ENCODE measurements at places on chromosomes 1 and 21. TPM values are rescaled to one million over a fixed set of nuclear protein-coding genes. Genes with fewer than 3 reads are reported as not detected.
A peak's percentile ranks its signal among the peaks of the same experiment; 100 is the strongest.

- H3K27ac ChIP-seq, result no peak overlapping the region
- H3K4me3 ChIP-seq, result no peak overlapping the region
- no peaks in the 10 kb centered on the region for H3K4me1 ChIP-seq
- H3K36me3 ChIP-seq, result no peaks in the 10 kb centered on the region
- no peak for DNase-seq
These were observed 79.3 kb upstream of the DIRAS3 start for GRCh38 chr1:68129536-68130250.

GRCh38 chr1:89279011-89279466 is 6.4 kb upstream of the GBP5 start:
- H3K4me3 ChIP-seq, result no peak overlapping the region
- H3K36me3 ChIP-seq, result no peaks in the 10 kb centered on the region
- no peaks in the 10 kb centered on the region for H3K4me1 ChIP-seq
- DNase-seq, result no peak

DNA sequence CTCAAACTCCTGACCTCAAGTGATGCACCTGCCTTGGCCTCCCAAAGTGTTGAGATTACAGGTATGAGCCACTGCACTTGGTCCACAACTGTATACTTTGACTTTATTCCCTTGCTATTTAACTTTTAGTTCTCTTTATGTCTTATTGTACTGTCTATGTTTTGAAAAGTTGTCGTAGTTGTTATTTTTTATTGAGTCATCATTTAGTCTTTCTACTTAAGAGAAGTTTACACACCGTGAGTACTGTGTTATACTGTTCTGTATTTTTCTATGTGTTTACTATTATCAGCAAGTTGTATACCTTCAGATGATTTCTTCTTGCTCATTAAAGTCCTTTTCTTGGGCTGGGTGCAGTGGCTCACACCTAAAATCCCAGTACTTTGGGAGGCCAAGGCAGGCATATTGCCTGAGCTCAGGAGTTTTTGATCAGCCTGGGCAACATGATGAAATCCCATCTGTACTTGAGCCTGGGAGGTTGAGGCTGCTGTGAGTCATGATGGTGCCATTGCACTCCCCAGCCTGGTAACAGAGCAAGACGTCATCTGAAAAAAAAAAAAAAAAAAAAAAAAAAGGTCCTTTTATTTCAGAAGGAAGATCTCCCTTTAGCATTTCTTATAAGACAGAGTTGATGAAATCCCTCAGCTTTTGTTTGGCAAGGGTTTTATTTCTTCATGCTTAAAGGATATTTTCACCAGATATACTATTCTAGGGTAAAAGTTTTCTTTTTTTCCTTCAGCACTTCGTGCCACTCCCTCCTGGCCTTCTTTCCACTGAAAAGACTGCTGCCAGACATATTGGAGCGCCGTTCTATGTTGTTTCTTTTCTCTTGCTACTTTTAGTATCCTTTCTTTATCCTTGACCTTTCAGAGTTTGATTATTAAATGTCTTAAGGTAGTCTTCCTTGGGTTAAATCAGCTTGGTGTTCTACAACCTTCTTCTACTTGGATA is 47.6 kb downstream of the TNFSF18 start:
- DNase-seq, result no peak
- H3K36me3 ChIP-seq, result no peaks in the 10 kb centered on the region
- H3K4me1 ChIP-seq, result no peaks in the 10 kb centered on the region
- no peak overlapping the region for H3K27ac ChIP-seq

DNA sequence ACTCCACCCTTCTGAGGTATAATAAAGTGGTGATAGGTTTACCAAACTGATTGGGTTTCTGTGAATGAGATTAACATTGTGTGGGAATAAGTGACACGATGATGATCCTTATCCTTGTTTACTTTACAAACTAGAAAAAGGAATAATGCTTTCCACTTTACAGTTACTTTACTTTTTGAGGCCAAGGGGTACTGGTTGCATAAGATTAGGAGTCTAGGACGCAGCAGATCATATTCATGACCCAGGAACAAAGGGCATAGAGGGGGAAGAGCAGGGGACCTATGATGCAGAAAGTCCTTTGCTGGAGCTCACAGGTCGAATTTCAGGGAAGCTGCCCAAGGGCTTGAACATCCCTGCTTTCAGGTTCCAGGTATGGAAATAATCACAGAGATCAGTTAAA is 20.4 kb downstream of the FGGY start:
- no peaks in the 10 kb centered on the region for H3K27me3 ChIP-seq
- DNase-seq, result no peak
- H3K4me1 ChIP-seq, result peaks cover 31% of the 10 kb centered on the region
- H3K27ac ChIP-seq, result peak overlapping the region; percentile 47

DNA sequence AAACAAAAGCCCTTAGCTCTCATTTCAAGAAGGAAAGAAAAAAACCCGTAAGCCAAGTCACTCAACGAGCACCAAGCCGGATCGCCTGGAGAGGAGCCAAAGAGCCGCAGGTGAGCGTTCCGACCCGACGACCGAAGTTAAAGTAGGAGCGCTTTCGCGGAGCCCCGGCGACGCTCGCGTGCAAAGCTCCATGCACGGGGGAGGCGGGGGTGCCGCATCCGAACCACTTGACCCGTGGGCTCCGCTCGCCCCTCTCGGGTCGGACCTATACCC is 382 bp downstream of the GPBP1L1 start:
- H3K27ac ChIP-seq, result peak overlapping the region; percentile 93
- DNase-seq, result peak; percentile 85
- no peaks in the 10 kb centered on the region for H3K36me3 ChIP-seq
- peaks cover 23% of the 10 kb centered on the region for H3K4me1 ChIP-seq
- H3K27me3 ChIP-seq, result no peaks in the 10 kb centered on the region
- H3K4me3 ChIP-seq, result peak overlapping the region; percentile 79

DNA sequence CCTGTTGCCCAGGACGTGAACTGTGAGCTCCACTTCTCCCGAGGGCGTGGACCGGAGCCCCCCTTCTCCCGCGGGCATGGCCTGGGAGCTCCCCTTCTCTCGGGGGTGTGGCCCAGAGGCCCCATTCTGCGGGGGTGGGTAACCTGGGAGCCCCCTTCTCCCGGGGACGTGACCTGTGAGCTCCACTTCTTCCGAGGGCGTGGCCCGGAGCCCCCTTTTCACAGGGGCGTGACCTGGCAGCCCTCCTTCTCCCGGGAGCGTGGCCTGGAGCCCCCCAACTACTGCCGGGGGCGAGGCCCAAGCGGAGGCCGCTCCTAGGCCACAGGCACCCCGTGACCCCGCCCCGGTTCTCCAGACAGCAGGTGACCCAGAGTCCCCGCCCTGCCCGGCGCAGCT is 320 bp downstream of the C1orf174 start:
- H3K27me3 ChIP-seq, result no peaks in the 10 kb centered on the region
- peak overlapping the region; percentile 59 for H3K4me3 ChIP-seq

DNA sequence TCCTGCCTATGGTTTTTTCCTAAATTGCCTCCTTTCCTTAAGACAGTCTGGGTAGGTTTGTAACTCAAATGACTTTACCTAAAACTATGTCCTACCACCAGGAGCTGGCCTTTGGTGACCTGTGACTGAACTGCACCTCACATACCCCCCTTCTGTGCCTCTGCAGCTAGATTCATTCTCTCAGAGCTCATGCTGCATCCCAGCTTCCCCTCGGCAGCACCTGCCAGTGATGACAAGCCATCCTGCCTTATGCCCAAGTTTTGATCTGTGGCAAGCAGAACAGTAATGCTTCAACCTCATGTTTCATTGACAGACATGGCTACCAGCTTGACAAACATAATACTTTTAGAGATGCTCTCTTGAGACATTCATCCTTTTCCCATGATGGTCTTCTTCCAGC is 141.9 kb downstream of the TSEN15 start:
- H3K27me3 ChIP-seq, result peaks cover 5% of the 10 kb centered on the region
- H3K36me3 ChIP-seq, result no peaks in the 10 kb centered on the region
- no peak for DNase-seq
- no peak overlapping the region for H3K27ac ChIP-seq
- H3K4me3 ChIP-seq, result no peak overlapping the region

GRCh38 chr1:228734881-228735801 is at the start of gene RHOU:
Gene RHOU (plus strand): TSS chr1:228735479. CDS start chr1:228735743, 264 bp downstream.
- H3K27ac ChIP-seq, result peak within 1 kb of the TSS; percentile 100
- H3K36me3 ChIP-seq, result no peaks in the 10 kb centered on the region
- H3K4me1 ChIP-seq, result peaks cover 20% of the 10 kb centered on the region
- H3K27me3 ChIP-seq, result no peaks in the 10 kb centered on the region
- peak; percentile 93 for DNase-seq

GRCh38 chr21:14319805-14320204 is 63.1 kb downstream of the HSPA13 start:
- DNase-seq, result no peak
- no peak overlapping the region for H3K4me3 ChIP-seq
- H3K36me3 ChIP-seq, result no peaks in the 10 kb centered on the region
- H3K27me3 ChIP-seq, result no peaks in the 10 kb centered on the region
- no peaks in the 10 kb centered on the region for H3K4me1 ChIP-seq

- peak overlapping the region; percentile 2 for H3K27ac ChIP-seq
- H3K36me3 ChIP-seq, result no peaks in the 10 kb centered on the region
- no peak overlapping the region for H3K4me3 ChIP-seq
- peaks cover 31% of the 10 kb centered on the region for H3K4me1 ChIP-seq
- no peak for DNase-seq
- H3K27me3 ChIP-seq, result no peaks in the 10 kb centered on the region
These were observed 75.4 kb downstream of the CDC7 start for GRCh38 chr1:91575909-91576519.

GRCh38 chr21:46289655-46290179 is 3.6 kb downstream of the YBEY start:
- H3K4me3 ChIP-seq, result no peak overlapping the region
- no peak for DNase-seq
- H3K36me3 ChIP-seq, result no peaks in the 10 kb centered on the region
- no peak overlapping the region for H3K27ac ChIP-seq
- H3K27me3 ChIP-seq, result no peaks in the 10 kb centered on the region

- H3K4me1 ChIP-seq, result no peaks in the 10 kb centered on the region
- H3K4me3 ChIP-seq, result no peak overlapping the region
- H3K27me3 ChIP-seq, result no peaks in the 10 kb centered on the region
- H3K27ac ChIP-seq, result no peak overlapping the region
- DNase-seq, result no peak
These were observed 33.6 kb upstream of the TRABD2B start for GRCh38 chr1:48030696-48031365.

- peak; percentile 99 for DNase-seq
- peak within 1 kb of the TSS; percentile 48 for H3K4me3 ChIP-seq
- H3K27me3 ChIP-seq, result no peaks in the 10 kb centered on the region
- peaks cover 26% of the 10 kb centered on the region for H3K4me1 ChIP-seq
These were observed at the start of gene PRCC for GRCh38 chr1:156767101-156767878. Gene PRCC (plus strand): TSS chr1:156767535. CDS start chr1:156767772, 237 bp downstream.

GRCh38 chr1:243848858-243849420 is 1.1 kb downstream of the AKT3 start:
- H3K36me3 ChIP-seq, result no peaks in the 10 kb centered on the region
- peaks cover 6% of the 10 kb centered on the region for H3K4me1 ChIP-seq
- H3K4me3 ChIP-seq, result peak overlapping the region; percentile 95
- H3K27me3 ChIP-seq, result peaks cover 35% of the 10 kb centered on the region
- peak overlapping the region; percentile 90 for H3K27ac ChIP-seq

GRCh38 chr1:67214420-67215174 is 48.3 kb downstream of the IL23R start:
- peak; percentile 54 for DNase-seq
- no peaks in the 10 kb centered on the region for H3K4me1 ChIP-seq
- no peaks in the 10 kb centered on the region for H3K36me3 ChIP-seq

- no peak overlapping the region for H3K4me3 ChIP-seq
- H3K27me3 ChIP-seq, result no peaks in the 10 kb centered on the region
- no peaks in the 10 kb centered on the region for H3K36me3 ChIP-seq
- no peak for DNase-seq
- H3K27ac ChIP-seq, result no peak overlapping the region
These were observed 210.9 kb downstream of the TGFB2 start for GRCh38 chr1:218556016-218556415.

DNA sequence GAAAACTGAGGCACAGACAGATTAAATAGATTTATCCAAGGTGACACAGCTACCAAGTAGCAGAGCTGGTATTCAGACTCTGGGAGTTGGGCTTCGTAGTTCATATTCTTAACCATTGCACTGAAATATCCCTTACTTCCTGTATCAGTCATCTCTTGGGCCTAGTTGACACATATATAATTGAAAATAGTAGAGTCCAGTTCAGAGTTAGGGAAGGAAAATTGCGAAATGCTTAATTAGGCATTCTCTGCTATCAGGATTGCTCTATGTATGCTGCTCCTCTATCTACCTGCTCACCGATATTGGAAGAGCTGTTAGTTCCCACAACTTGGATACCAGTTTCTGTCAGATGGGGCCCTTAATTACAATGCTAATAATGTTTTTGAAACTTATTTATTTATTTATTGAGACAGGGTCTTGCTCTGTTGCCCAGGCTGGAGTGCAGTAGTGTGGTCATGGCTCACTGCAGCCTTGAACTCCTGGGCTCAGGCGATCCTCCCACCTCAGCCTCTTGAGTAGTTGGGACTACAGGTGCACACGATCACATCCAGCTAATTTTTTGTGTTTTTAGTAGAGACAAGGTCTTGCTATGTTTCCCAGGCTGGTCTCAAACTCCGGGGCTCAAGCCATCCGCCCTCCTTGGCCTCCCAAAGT is 8.2 kb downstream of the RCOR3 start:
- no peak overlapping the region for H3K27ac ChIP-seq
- peaks cover 5% of the 10 kb centered on the region for H3K36me3 ChIP-seq
- no peaks in the 10 kb centered on the region for H3K4me1 ChIP-seq

MARCKSL1 gene
- total RNA-seq, result 149 TPM

REG4 gene
- 106 TPM for total RNA-seq

S100A7A gene
- not detected for total RNA-seq

SIM2 gene
- 0.20 TPM for total RNA-seq

OLIG1 gene
- total RNA-seq, result not detected

ZSWIM5 gene
- total RNA-seq, result 4.1 TPM
